Foreskin keratinocyte (primary cell): ENCODE measurements at places on chromosomes 12 and 14. TPM values are rescaled to one million over a fixed set of nuclear protein-coding genes. Genes with fewer than 3 reads are reported as not detected.

- no peak for DNase-seq
Observed at GRCh38 chr12:116186482-116187150, 90.9 kb downstream of the MED13L start.

DNA sequence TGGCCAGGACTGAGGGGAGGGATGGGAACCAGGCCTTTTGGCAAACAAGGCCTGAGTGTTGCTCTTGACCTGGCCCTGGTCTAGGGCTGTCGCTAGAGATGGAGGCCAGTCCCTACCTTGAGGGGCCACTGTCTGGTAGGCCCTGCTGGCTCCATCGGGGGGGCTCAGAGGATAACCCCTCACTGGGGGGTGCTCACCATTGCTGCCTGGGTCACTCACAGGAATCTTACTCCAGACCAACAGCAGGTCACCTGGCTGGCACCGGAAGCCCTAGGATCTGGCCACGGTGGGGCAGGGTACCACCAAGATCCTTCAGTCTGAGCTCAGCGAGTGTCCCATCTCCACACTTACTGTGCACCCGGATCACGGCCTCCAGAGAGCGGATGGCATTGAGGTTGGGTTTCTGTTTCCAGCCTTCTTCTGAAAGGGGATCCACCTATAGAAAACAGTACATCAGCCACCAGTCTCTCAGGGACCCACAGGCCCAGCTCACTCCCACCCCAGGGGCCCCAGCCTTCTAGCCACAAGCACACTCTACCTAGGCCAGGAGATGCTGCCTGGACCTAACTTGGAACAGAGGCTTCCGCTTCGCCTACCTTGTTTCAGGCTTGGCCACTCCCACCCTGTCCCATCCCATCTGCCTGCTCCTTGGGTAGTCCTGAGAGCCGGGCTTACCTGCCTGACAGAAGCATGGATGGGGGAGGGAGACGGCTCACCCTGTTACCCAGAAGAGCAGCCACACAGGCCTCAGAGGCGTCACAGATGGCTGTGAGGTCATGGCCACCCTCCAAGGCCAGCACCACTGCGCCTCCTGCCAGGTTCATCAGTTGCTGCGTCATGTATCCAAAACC lies 12.2 kb downstream of the SLC48A1 start:
- DNase-seq, result no peak

- no peak for DNase-seq
Observed at GRCh38 chr12:62861586-62861985, 73.4 kb downstream of the PPM1H start.

The ESR2 gene
- total RNA-seq, result 0.04 and 0.10 TPM in 2 replicates
